ENCODE measurements at places on chromosomes 2 and 18.
A peak's percentile ranks its signal among the peaks of the same experiment; 100 is the strongest.

GRCh38 chr2:170341684-170342623, 164.0 kb downstream of the MYO3B start:
- no peak for DNase-seq

- DNase-seq: no peak
Observed at GRCh38 chr2:104378853-104379374, 475.0 kb upstream of the POU3F3 start.

GRCh38 chr2:232833830-232834229, 36.2 kb upstream of the SNORC start:
- no peak for DNase-seq

GRCh38 chr2:215746226-215746886, 267.0 kb downstream of the MREG start:
- DNase-seq: no peak

GRCh38 chr2:1704631-1705556, 39.4 kb downstream of the PXDN start:
- DNase-seq: no peak

GRCh38 chr2:162261032-162261945, 18.0 kb upstream of the FAP start:
- DNase-seq: peak; percentile 52

DNA sequence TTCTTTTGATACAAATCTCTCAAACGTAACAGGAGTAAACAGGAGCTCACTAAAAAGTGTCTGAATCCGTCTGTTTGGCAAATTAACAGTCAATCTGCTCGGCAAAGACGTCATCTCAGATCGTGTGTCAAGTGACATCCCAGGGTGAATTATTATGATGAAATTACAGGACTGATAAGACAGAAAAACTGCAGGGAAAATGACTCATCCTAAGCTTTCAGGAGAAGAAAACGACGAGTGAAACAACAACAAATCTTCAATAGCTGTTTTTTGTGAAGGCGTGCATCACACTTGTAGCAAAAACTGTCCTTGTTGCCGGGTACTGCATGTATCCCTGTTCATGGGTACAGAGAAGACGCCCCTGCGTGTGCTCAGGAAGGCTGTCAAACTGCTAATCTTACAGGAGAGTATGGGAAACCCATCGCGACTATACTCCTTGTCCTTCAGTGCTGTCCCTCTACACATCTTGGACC, 24.9 kb downstream of the EPB41L3 start:
- DNase-seq: no peak

DNA sequence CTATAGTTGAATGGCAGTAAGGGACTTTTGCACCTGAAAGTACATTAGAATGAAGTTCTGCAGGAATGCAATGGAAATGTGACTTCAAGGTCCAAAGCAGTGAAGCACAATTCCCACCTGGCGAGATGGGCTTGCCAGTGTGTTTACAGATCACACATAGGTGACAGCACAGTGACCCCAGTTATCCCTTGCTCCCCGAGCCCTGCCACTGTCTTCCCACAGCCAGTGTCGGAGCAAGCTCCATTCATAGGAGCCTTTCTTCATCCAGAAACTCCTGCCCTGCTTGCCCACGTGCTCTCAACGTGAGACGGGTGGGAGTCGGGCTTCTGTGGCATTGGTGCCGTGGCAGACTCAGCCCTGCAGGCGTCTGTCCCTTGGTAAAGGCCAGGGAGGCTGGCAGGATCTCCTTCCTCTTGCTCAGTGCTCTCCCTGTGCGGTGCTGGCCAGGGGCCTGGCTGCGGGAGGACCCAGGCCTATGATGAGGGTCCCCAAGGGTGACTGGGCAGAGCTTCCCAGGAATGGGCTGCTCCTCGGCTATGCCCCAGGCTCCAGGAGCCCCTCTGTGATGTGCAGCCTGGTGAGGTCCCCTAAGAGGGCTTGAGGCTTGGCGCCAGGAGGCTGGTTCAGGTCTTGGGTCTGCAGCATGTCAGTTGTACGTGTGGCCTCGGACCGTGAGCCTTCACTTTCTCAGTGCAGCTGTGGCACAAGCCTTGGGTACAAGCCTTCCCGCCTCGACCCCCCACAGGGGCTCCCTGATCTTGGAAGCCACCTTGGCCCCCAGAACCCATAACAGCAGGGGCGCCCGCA, 40.2 kb downstream of the SNED1 start:
- DNase-seq: no peak

- no peak for DNase-seq
Observed at GRCh38 chr18:63579616-63580015, 7.5 kb upstream of the SERPINB13 start.

DNA sequence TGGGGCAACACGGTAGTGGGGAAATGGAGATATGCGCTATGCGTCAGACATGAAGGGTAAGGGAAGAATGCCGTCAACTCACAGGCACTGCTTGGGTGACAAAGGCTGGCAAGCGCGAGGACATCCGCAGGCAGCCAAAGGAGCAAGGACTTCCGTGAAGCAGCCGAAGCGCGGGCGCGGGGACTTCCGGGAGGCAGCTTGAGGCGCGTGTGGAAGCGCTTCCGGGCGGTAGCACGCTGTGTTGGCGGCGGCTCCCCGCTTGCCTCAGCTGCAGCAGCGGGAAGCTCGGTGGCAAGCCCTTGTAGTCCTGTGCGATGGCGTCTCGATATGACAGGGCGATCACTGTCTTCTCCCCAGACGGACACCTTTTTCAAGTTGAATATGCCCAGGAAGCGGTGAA, at the start of gene PSMA8:
PSMA8 (plus strand) TSS at position 218 of the 400 bp plus-strand sequence; CDS start at position 315, 97 bp downstream.
- peak; percentile 54 for DNase-seq

GRCh38 chr2:71706121-71706520, 252.8 kb downstream of the DYSF start:
- no peak for DNase-seq

- no peak for DNase-seq
Observed at GRCh38 chr2:39732482-39732881, 46.6 kb downstream of the THUMPD2 start.

GRCh38 chr2:102618452-102619413, 620 bp upstream of the SLC9A2 start:
- DNase-seq: peak; percentile 31

DNA sequence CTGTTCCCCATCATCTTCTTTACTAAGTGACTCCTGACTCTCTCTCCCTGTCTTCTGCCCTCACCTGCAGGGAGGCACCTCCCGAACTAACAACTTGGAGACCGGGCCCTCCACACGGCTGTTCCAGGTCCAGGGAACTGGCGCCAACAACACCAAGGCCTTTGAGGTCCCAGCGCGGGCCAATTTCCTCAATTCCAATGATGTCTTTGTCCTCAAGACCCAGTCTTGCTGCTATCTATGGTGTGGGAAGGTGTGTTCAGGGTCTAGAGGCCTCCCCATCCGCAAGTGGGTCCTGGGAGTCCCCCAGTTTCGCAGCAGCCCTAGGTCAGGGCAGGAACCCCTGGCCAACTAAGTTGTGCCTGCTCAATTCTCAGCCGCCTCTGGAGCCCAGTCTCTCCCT, 15.5 kb downstream of the VIL1 start:
- DNase-seq: no peak

- no peak for DNase-seq
Observed at GRCh38 chr2:207244971-207245925, 79.5 kb upstream of the KLF7 start.
